Kidney epithelial cell (primary cell): ENCODE measurements at places on chromosomes 5 and 9. TPM values are rescaled to one million over a fixed set of nuclear protein-coding genes. Genes with fewer than 3 reads are reported as not detected.

PNPLA7 gene
- 0.04 and 0.21 TPM in 2 replicates for total RNA-seq

FAM151B gene
- total RNA-seq: 1.0 and 3.8 TPM in 2 replicates

ECPAS gene
- total RNA-seq: 67.0 and 70.2 TPM in 2 replicates

SAXO1 gene
- total RNA-seq: under 0.01 TPM in 1 of 2 replicates, not detected in the other

TMEM232 gene
- total RNA-seq: 3.7 and 10.9 TPM in 2 replicates

ELL2 gene
- 11.2 and 14.1 TPM in 2 replicates for total RNA-seq

DAB2IP gene
- 38.0 and 51.1 TPM in 2 replicates for total RNA-seq

PCDHB6 gene
- 0.67 and 0.68 TPM in 2 replicates for total RNA-seq

LCNL1 gene
- not detected in 2 replicates for total RNA-seq

HAPLN1 gene
- not detected in 2 replicates for total RNA-seq

CYSTM1 gene
- total RNA-seq: 125 and 176 TPM in 2 replicates

SLC1A1 gene
- total RNA-seq: 4.7 and 6.1 TPM in 2 replicates

SPINK5 gene
- total RNA-seq: 0.04 and 5.6 TPM in 2 replicates

JAKMIP2 gene
- total RNA-seq: 0.42 and 0.82 TPM in 2 replicates

ZBED3 gene
- total RNA-seq: 6.0 and 9.8 TPM in 2 replicates

CAMK4 gene
- total RNA-seq: 0.62 and 0.75 TPM in 2 replicates

FUBP3 gene
- 40.5 and 49.5 TPM in 2 replicates for total RNA-seq

SLC45A2 gene
- total RNA-seq: not detected in 2 replicates

SMIM23 gene
- not detected in 2 replicates for total RNA-seq

DOK3 gene
- 1.1 TPM in 2 replicates for total RNA-seq

GRM6 gene
- not detected in 2 replicates for total RNA-seq

MYMK gene
- total RNA-seq: not detected in 2 replicates

RARS1 gene
- total RNA-seq: 97.5 and 143 TPM in 2 replicates
